ENCODE measurements at places on chromosomes 2 and 18. TPM values are rescaled to one million over a fixed set of nuclear protein-coding genes. Genes with fewer than 3 reads are reported as not detected.

- no peak for DNase-seq
- peaks cover 2% of the 10 kb centered on the region for H3K27me3 ChIP-seq
- H3K4me1 ChIP-seq: peaks cover 6% of the 10 kb centered on the region
Observed at GRCh38 chr18:74294526-74294925, 2.8 kb upstream of the CYB5A start.

Gene SGPP2
- total RNA-seq: not detected

DNA sequence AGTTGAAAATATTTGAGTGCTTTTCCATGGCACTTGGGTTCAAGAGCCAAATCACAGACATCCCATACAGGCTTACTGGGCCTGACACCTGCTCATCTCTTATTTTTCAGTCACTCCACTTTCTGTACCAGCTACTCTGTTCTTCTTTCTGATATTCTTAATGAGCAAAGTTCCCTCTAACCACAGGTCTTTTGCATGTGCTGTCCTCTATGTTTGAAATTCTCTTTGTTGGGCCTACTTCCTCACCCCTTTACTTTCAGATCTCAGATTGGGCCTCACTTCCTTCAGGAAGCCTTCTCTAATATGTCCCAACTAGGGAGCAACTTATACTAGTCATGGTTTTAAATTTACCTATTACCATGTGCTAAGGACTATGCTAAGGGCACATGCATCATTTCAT lies 81.8 kb upstream of the RBMS1 start:
- H3K36me3 ChIP-seq: no peaks in the 10 kb centered on the region
- H3K27ac ChIP-seq: no peak overlapping the region
- DNase-seq: no peak
- H3K4me1 ChIP-seq: no peaks in the 10 kb centered on the region

Gene CFC1B
- not detected for total RNA-seq

Gene SERPINB7
- total RNA-seq: not detected

- no peak overlapping the region for H3K27ac ChIP-seq
- no peak overlapping the region for H3K4me3 ChIP-seq
- no peak for DNase-seq
- H3K36me3 ChIP-seq: no peaks in the 10 kb centered on the region
- no peaks in the 10 kb centered on the region for H3K4me1 ChIP-seq
- H3K27me3 ChIP-seq: no peaks in the 10 kb centered on the region
Observed at GRCh38 chr2:227517724-227518123, 45.8 kb downstream of the AGFG1 start.

Gene TMEM185B
- total RNA-seq: 23.9 TPM

GRCh38 chr2:109218087-109218791 lies 89.2 kb downstream of the SH3RF3 start:
- no peak for DNase-seq
- H3K27me3 ChIP-seq: no peaks in the 10 kb centered on the region
- no peaks in the 10 kb centered on the region for H3K36me3 ChIP-seq
- H3K27ac ChIP-seq: no peak overlapping the region

Gene TACR1
- total RNA-seq: not detected

Gene RAB17
- 0.55 TPM for total RNA-seq
